ENCODE measurements at places on chromosomes 2 and 18. TPM values are rescaled to one million over a fixed set of nuclear protein-coding genes. Genes with fewer than 3 reads are reported as not detected.

Gene UPP2
- not detected for total RNA-seq

Gene PSMA8
- not detected for total RNA-seq

Gene PFN4
- 0.62 TPM for total RNA-seq

Gene SNORC
- total RNA-seq, result 1.2 TPM

Gene COL4A3
- 0.25 TPM for total RNA-seq

Gene ZBTB7C
- not detected for total RNA-seq

Gene SLC66A3
- 23.5 TPM for total RNA-seq

Gene MARCO
- total RNA-seq, result not detected

Gene RBKS
- total RNA-seq, result 1.4 TPM

Gene GPAT2
- 13.7 TPM for total RNA-seq

Gene TMEFF2
- total RNA-seq, result 0.22 TPM

Gene STPG4
- 0.12 TPM for total RNA-seq

Gene C1D
- total RNA-seq, result 22.9 TPM

Gene SLC39A6
- 96.6 TPM for total RNA-seq
